CD4-positive, alpha-beta T cell (primary cell): ENCODE measurements at places on chromosomes 12 and 14.

DNA sequence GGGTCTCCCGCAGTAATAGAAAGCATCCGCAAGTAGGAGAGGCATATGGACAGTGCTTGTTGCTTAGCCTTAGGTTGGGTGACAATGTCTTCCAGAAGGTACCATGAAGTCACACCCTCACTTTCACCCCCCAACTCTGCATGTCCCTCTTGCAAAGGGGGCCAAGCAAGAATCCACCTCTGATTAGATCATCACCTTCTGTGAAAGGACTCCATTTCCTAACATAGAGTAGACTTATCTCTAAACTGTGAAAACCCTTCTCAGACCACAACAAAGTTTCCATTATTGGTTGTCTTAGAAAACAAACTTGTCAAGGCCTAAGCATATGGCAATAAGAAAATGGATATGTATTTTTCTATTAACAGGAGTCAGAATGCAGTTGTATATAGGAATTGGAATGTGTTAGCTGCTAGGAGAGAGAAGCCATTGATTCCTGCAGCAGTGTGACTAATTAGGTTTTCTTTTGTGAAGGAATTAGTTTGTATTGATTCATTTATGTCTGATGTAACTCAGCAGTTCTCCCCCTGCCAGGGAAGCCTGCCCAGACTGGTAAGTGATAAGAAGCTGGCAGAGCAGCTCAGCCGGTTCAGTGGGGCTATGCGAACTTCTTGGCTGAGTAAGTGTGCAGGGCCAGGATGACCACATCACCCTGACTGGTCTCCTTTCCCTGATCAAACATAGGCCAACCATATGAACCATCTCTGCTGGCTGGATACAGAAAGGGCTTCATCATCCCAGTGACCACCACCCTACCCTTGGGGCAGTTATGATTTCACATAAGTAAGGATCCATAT, 107.3 kb upstream of the CCDC196 start:
- DNase-seq: no peak

- DNase-seq: no peak
Observed at GRCh38 chr14:58733451-58734208, 95.9 kb downstream of the DACT1 start.

GRCh38 chr14:61404637-61405036, 83.3 kb downstream of the PRKCH start:
- DNase-seq: no peak

- DNase-seq: no peak
Observed at GRCh38 chr12:120625557-120626419, 14.6 kb upstream of the CABP1 start.

DNA sequence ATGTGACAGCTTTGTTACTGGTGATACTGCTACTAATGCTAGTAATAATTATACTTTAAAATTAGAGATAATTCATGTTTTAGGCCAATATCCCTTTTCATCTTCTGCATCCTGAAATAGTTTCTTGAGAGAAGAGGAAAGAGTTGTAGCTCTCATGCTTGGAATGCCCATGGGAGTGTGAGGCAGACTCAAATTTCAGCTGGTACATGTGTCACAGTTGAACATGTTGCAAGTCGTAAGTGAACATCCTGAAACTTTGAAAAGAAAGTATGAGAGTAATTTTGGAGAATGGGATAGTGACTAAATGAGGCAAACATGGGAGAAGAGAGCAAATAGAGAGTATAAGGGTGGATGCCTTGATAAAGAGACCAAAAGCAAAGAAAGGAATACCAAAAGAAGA, 168.0 kb downstream of the TMTC3 start:
- DNase-seq: no peak

DNA sequence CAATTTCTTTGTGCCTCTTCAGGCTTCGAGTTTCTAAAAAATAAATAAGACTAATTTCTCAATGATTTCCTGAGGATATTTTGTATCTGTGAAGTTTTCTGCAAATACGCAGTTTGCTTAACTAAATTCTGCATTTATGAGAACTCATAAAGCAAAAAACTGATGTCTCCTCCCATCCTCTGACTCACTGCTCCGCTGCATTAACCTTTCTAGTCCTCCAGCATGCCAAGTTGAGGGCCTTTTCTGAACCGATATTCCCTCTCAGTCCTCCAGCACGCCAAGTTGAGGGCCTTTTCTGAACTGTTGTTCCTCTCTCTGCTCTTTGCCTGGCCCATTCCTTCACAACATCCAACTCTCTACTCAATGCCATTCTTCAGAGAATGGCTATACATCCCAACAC, 3.2 kb downstream of the IPO8 start:
- no peak for DNase-seq

GRCh38 chr14:102234331-102235264, 70.4 kb downstream of the MOK start:
- DNase-seq: no peak

GRCh38 chr14:99930420-99931274, 134.6 kb upstream of the EVL start:
- DNase-seq: no peak

DNA sequence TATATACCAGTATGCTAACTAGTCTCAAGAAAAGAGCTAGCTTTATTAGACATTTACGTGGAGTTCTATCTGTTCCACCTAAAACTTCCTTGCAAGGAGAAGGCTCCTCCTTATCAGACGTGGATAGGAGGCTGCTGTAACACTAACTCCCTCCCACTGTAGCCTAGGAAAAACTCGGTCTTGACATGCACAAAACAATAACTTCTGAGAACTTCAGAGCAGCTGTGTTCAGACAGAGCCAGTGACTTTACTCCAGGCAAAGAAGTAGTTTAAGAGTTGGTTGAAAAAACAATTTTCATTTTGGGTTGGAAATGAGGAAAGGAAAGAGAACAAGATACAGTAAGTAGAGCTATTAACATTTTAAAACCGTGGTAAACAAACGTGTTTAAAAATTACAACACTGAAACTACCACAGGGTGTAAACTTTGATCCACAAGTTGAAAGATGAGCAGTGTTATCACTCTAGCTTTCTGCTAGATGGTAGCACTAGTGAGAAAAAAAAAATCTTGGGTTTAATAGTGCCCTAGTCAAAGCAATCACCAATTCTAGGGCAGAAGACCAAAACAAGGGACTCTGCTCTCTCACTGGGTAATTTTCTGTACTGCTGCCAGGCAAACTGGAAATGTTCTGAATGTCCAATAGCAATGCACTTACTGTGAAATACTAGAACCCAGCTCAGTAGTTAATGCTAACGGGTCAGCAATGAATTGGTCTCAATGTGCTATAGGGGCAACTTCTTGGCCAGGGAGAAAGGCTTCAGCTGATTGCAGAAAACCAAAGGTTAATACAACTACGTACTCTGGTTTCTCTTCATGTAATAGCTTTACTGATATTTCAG, 2.4 kb downstream of the ATF7 start:
- DNase-seq: no peak

- no peak for DNase-seq
Observed at GRCh38 chr14:56176530-56176929, 58.3 kb downstream of the PELI2 start.

DNA sequence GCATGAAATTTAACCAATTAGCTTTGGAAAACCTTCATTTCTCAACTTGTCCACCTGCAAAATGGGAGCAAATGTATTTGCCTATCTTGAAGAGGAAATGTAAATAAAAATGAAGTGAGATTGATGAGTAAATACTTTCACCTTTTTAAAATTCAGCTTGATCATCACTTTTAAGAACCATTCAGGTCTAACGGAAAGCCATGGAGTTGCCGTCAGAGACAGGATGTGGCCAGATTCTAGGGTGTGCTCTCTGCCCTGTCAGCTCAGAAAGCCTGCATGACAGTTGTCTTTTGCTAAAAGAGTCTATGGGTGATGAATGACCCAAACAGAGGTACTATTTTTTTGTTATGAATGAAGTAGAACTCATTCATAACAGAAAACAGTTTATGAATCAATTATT, 104.3 kb upstream of the SLC35F4 start:
- no peak for DNase-seq

DNA sequence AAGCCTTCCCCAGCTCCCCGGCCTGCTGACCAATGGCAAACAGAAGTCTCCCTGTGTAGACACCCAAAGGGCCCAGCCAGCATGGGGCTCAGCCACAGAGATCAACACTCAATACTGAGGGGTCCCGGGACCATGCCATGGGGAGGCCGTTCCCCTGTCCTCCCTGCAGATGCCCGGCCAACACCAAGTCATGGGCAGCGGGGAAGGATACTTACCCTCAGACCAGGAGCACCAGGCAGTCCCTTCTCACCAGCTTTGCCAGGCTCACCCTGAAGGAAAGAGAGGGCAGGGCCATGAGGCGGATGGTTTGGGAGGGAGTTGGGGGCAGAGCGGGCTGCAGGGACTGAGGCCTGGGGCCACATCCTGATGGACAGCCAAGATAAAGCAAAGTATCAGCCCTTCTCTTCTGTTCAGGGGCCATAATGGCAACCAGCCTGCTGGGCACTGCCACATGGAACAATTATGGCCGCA, 19.9 kb downstream of the COL2A1 start:
- DNase-seq: no peak

DNA sequence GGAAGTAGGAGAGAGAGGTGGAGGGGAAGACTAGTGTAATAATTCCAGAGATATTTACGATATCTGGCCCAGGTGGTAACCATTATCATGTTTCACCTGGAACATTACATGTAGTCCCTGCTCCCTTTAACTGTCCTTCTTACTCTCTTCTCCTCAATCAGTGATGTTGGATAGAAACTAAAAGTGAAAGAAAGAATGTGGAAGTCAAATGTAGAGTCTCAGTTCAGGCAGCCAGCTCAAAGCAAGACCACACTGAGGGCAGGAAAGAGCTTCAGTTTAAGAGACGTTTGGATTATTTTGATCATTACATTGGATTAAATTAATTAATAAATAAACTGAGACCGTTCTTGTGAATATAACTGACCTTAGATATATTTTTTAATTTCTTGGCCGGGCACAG, 594.4 kb downstream of the FLRT2 start:
- DNase-seq: no peak

- no peak for DNase-seq
Observed at GRCh38 chr12:29562110-29562804, 64.8 kb upstream of the OVCH1 start.

- DNase-seq: no peak
Observed at GRCh38 chr12:18895946-18896345, 158.0 kb downstream of the CAPZA3 start.

DNA sequence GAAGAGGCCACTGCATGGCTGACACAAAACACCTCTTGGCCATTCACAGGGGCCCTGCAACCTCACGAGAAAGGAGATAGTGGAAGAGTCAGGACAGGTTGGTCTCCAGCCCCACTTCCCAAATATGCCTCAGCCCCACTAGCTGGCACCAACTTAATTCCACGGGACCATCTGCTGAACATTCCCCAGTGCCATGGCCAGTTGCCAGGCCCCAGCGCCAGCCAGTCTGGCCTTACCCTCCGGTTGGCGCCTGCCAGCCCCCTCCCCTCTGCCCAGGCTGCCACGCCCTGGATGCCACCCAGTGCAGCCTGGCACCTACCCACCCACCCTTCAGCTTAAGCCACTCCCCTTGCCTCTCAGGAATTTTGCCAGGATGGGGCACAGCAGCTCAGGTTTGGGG, 21.2 kb upstream of the HSPB8 start:
- no peak for DNase-seq

DNA sequence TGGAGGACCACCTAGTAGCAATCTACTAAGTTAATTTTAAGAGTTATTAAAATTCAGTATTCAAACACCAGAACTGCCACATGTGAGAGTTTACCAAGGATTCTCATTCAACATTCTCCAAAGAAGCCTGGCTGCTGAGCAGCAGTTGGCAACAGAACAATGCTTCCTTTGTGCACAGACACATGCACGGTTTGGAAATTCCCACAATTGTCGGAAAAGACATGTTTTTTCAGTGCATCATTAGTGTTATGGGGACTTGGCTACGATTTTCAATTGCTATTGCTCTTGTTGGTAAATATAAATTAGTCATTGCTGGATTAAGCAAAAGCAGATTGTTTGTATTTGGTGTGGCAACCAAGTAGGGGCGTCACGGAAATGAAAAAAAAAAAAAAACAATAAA, 22.2 kb downstream of the ST8SIA1 start:
- DNase-seq: no peak

DNA sequence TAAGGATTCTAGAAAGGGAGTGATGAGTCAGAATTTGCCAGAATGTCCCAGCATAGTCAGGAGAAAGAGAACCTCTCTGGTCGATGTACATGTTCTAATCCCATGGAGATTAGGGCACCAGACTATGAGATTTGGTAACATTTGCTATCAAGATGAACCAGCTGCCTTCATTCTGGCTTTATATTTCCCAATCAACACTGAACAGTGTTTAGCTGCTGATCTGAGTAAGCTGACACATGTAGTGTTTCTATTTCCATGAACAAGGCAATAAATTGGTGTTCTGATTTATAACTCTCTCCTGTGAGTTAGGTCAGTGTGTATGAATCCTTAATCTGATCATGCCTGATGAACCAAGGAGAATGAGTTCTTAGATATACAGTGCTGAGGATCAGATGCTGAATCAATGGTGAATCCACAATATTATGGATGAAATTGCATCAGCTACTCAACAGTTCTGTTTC, 158.0 kb upstream of the AMIGO2 start:
- DNase-seq: no peak

DNA sequence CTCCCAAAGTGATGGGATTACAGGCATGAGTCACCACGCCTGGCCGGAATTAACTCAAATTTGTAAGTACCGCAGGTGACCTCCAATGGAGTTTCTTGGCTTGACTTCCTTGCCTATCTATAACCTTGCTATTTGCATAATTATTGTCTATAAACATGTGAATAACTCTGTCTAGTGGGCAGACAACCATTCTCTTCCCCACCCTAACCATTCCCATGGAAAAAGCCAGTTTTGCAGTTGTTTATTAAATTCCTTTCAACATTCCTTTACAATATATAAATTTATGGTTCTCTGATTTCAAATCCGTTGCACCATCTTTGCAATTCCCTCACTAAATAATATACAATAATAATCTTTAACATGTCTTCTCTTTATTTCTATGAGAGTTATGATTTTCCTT, 61.0 kb upstream of the ZDHHC17 start:
- DNase-seq: no peak

DNA sequence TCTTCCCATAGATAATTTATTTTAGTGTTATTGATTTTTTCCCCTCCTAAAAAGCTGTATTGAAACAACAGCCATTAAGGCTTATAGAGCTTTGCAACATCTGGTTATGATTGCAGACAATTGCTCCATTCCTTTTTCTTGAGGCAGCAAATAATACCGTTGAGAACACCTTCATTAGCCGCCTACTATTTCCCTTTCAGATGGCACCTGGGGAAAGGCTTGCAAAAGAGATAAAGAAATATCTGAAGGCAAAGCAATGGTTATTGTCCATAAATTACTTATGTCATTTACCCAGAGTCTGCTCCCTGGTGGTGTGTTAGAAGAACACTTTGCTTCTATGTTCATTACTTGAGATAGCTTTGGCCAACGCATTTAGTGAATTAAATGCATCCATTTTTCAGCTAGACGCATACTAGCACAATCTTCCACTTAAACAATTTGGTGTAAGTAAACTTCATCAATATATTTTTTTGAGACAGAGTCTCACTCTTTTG, 377.8 kb downstream of the KCNH5 start:
- DNase-seq: no peak

GRCh38 chr14:61213191-61213621, 67.9 kb downstream of the TMEM30B start:
- DNase-seq: no peak

GRCh38 chr12:112401054-112401453, 8.4 kb downstream of the RPL6 start:
- DNase-seq: no peak
